ENCODE measurements at places on chromosomes 3 and 15. TPM values are rescaled to one million over a fixed set of nuclear protein-coding genes. Genes with fewer than 3 reads are reported as not detected.

- H3K36me3 ChIP-seq: peaks cover 24% of the 10 kb centered on the region
- no peak for DNase-seq
- no peak overlapping the region for H3K27ac ChIP-seq
- no peaks in the 10 kb centered on the region for H3K27me3 ChIP-seq
- H3K4me1 ChIP-seq: 0 out of 2 replicates have a peak, but pooled peaks cover 3% of the 10 kb centered on the region
Observed at GRCh38 chr3:71109241-71109976, 474.1 kb downstream of the FOXP1 start.

Gene ARHGAP11A
- 94.2 TPM for total RNA-seq

- H3K27ac ChIP-seq: no peak overlapping the region
- no peak overlapping the region for H3K4me3 ChIP-seq
- no peaks in the 10 kb centered on the region for H3K36me3 ChIP-seq
- no peaks in the 10 kb centered on the region for H3K27me3 ChIP-seq
- no peak for DNase-seq
- H3K4me1 ChIP-seq: no peaks in the 10 kb centered on the region
Observed at GRCh38 chr3:143525408-143525807, 322.9 kb downstream of the SLC9A9 start.

- peaks cover 12% of the 10 kb centered on the region for H3K4me1 ChIP-seq
- no peaks in the 10 kb centered on the region for H3K36me3 ChIP-seq
- DNase-seq: no peak
- H3K4me3 ChIP-seq: 0 out of 2 replicates have a peak overlapping the region, but pooled peaks have one; percentile 91
- H3K27ac ChIP-seq: no peak overlapping the region
Observed at GRCh38 chr3:53163444-53164387, 2.7 kb downstream of the PRKCD start.

DNA sequence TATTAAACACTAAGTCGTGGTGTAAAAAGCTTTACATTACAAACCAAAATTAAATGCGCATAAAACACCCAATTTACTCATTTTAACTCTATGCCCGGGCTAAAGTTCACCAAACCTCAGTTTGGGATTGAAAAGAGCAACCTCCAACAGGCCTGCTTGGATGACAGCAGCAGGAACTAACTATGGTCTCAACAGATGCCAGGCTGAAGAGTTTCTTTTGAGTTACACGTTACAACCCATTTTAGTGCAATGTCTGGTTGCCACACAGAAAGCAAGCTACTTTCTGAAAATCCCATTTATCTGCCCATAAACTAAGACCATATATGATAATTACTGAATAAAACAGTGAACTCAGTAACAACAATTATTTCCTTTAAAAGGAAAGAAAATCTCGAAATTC is 2.2 kb downstream of the SATB1 start:
- H3K4me1 ChIP-seq: peaks cover 2% of the 10 kb centered on the region
- peaks cover 10% of the 10 kb centered on the region for H3K36me3 ChIP-seq
- DNase-seq: no peak
- no peak overlapping the region for H3K27ac ChIP-seq

Gene GRK7
- not detected for total RNA-seq

Gene FBXO40
- 0.15 TPM for total RNA-seq

GRCh38 chr15:57911247-57911646 is 154.3 kb downstream of the ALDH1A2 start:
- H3K27me3 ChIP-seq: no peaks in the 10 kb centered on the region
- no peak overlapping the region for H3K27ac ChIP-seq
- no peaks in the 10 kb centered on the region for H3K4me1 ChIP-seq
- no peak overlapping the region for H3K4me3 ChIP-seq

GRCh38 chr15:57651445-57651844 is 55.1 kb upstream of the POLR2M start:
- H3K4me3 ChIP-seq: no peak overlapping the region
- no peaks in the 10 kb centered on the region for H3K4me1 ChIP-seq
- H3K27me3 ChIP-seq: no peaks in the 10 kb centered on the region
- no peaks in the 10 kb centered on the region for H3K36me3 ChIP-seq
- H3K27ac ChIP-seq: no peak overlapping the region

DNA sequence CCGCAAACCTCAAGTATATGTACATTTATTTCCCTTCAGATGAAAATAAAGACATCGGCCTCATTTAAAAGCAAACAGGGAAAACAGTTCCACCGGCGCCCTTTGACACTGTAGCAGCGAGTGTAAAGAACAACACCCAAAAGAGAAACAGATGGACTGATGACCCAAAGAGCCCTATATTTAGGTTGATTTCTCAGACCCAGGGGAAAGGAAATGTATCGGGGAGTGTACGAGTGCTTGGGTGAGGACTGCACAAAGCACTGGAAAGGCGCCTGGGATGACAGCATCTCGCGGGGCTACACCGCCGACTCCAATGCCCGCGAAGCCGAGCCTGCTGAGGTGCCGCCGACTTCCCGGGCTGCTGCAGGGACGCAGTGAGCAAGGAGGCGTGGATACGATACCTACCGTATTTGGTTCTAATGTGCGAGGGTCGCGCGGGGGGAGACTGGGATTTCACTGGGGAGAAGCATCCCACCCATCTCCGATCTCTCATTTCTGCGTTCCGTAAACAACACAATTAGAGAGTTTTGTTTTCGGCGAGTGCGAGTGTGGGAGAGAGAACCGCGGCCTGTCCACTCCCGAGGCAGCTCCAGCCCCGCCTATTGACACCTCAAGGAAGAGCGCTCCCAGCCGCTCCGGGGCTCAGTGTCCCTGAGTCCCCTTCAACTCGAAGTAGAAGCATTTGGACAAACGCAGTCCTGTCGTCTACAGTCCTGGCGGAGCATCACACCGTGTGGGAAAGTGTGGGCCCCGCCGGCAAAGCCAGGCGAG is 2.0 kb downstream of the MECOM start:
- no peak overlapping the region for H3K27ac ChIP-seq
- H3K36me3 ChIP-seq: no peaks in the 10 kb centered on the region
- H3K4me3 ChIP-seq: peak overlapping the region; percentile 90
- peak; percentile 56 for DNase-seq
- peaks cover 7% of the 10 kb centered on the region for H3K4me1 ChIP-seq

DNA sequence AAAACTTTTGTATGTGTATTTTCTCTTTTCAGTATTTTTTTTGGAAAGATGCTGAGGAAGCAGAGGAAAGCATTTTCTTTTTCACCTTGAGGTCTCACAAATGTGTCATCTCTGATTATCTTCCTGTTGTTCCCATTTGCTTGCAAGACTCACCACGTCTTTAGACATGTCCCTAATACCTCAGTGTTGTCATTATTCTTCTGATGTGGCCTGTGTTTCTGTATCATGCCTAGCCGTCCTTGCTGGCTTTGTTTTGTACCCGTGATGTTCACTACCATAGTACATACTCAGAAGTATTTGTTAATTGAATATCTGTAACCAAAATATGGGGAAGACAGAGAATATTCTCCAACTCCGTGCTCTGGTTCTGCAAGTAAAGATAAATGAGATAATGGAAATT is 5.0 kb upstream of the P2RY14 start:
- no peaks in the 10 kb centered on the region for H3K4me1 ChIP-seq
- DNase-seq: no peak
- H3K27ac ChIP-seq: no peak overlapping the region
- H3K27me3 ChIP-seq: no peaks in the 10 kb centered on the region
- no peaks in the 10 kb centered on the region for H3K36me3 ChIP-seq

DNA sequence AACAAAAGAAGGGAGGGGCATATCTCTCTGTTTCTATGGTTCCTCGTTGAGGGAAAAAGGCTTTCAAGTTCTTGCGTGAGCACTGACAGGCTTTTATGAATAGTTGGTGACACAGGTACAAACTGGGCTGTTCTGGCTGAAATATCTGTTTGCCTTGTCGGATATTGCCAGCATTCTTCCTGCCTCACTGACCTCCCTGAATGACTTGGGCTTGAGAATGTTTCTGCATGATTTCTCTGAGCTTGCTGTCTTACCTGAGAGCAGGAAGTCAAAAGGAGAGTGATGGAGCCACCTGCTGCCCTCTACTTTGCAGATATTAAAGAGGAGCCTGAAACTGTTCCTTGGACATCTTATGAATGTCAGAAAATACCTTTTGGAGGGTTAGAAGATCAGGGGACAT is 4.8 kb downstream of the GCNT3 start:
- H3K4me1 ChIP-seq: no peaks in the 10 kb centered on the region
- no peak overlapping the region for H3K27ac ChIP-seq

GRCh38 chr3:161264852-161265251 is 43.7 kb downstream of the NMD3 start:
- H3K36me3 ChIP-seq: peaks cover 39% of the 10 kb centered on the region
- no peak overlapping the region for H3K27ac ChIP-seq
- H3K4me3 ChIP-seq: no peak overlapping the region
- H3K4me1 ChIP-seq: no peaks in the 10 kb centered on the region

DNA sequence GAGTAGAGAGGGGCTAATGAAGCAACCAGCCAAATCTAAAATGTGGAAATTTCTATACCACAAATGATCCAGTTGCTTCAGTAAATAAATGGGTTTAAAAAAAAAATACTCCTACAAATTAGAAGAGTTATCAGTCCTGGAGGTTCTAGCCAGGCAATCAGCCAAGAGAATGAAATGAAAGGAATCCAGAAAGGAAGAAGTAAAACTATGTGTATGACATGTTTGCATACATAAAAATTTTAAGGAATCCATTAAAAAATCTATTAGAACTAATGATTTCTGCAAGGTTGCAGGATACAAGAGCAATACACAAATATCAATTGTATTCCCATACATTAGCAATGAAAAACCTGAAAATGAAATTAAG is 9.6 kb downstream of the MESP2 start:
- H3K4me1 ChIP-seq: peaks cover 6% of the 10 kb centered on the region
- H3K4me3 ChIP-seq: no peak overlapping the region
- H3K27me3 ChIP-seq: no peaks in the 10 kb centered on the region
- no peak for DNase-seq
- peaks cover 4% of the 10 kb centered on the region for H3K36me3 ChIP-seq
- H3K27ac ChIP-seq: no peak overlapping the region

DNA sequence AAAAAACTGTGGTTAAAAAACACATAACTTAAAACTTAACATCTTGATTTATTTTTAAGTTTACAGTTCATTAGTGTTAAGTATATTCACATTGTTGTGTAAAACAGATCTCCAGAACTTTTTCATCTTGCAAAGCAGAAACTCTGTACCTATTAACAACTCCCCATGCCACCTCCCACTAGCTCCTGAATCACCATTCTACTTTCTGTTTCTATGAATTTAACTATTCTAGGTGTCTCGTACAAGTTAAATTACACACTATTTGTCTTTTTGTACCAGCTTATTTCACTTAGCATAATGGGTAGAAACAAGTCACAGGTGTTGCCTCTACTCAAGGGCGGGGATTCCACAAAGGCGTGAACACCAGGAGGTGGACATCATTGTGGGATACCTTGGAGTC is 43.2 kb downstream of the CRTC3 start:
- DNase-seq: no peak
- peaks cover 3% of the 10 kb centered on the region for H3K4me1 ChIP-seq
- no peaks in the 10 kb centered on the region for H3K36me3 ChIP-seq
- H3K27me3 ChIP-seq: no peaks in the 10 kb centered on the region
- no peak overlapping the region for H3K4me3 ChIP-seq

Gene FETUB
- total RNA-seq: not detected

DNA sequence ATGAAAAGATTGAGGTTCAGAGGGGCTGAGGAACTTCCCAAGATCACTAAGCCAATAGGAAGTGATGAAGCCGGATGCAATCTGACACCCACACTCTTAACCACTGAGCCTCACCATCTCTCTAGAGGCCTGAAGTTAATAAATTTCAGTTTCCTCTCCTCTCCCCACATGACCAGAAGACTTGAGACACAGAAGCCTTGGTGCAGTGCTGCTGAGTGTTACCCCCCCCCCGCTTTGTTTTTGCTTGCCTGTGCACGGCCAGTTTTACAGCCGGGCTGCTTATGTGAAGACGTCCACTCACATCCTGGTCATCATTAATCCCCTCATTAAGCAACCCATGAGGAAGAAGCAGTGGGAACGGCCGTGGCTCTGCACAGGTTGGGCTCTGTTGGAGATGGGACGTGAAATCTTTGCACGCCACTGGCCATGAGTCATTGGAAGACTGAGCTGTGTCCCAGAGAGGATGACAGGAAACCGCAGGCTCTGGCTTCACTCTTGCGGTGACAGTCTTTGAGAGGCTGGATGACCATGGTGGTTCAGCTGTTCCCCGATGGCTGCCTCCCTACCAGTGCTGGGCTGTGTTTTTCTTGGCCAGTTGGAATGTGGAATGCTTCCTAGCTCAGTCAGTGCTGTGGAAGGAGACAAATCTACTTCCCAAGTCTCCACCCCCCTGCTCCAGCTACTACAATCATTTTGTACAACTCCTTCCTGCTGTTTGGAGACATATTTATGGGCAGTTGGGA is 232.6 kb upstream of the LRTM1 start:
- no peaks in the 10 kb centered on the region for H3K36me3 ChIP-seq
- DNase-seq: no peak
- no peaks in the 10 kb centered on the region for H3K4me1 ChIP-seq
- H3K27ac ChIP-seq: no peak overlapping the region
- no peak overlapping the region for H3K4me3 ChIP-seq

DNA sequence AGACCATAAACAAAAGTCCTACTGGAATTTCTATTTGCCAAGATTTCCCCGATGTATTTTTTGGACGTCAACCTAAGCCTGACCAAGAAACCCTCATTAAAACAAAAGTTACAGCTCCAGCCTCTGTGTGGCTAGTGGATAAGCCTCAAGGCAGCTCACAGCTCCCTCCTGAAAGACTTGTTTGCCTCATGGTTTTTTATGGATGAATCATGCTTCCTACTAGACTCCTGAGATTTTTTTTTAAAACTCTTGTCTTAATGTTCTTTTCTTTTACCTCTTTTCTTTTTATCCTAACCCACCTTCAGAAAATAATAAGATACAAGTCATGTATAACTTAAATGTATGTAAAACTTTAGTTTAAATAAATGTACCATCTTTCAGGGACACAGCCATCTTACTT is 52.4 kb downstream of the SUCNR1 start:
- H3K4me1 ChIP-seq: no peaks in the 10 kb centered on the region
- no peak overlapping the region for H3K27ac ChIP-seq
- DNase-seq: no peak
- H3K36me3 ChIP-seq: no peaks in the 10 kb centered on the region
- no peaks in the 10 kb centered on the region for H3K27me3 ChIP-seq

- no peaks in the 10 kb centered on the region for H3K36me3 ChIP-seq
- no peak overlapping the region for H3K27ac ChIP-seq
- peaks cover 8% of the 10 kb centered on the region for H3K4me1 ChIP-seq
- no peak overlapping the region for H3K4me3 ChIP-seq
- no peak for DNase-seq
Observed at GRCh38 chr3:34300621-34301020, 502.2 kb downstream of the PDCD6IP start.

DNA sequence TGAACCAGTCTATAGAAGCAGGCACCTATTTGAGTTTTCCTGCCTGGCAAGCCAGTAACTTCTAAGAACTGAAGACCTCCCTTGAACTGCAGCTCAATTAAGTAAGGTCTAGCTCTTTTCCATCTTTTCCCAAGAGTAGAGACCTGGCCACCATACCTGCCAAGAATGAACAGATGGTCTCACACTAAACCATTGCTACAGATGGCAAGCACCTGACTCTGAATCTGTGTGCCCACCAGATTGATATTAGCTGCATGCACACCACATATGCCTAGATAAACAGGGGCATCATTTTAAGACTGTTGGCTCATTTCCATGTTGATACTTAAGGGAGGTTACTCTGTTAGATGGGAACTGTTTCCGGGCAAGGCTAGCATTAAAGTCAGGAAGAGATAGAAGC is 34.8 kb upstream of the GSK3B start:
- H3K4me1 ChIP-seq: no peaks in the 10 kb centered on the region
- no peak overlapping the region for H3K4me3 ChIP-seq
- no peak overlapping the region for H3K27ac ChIP-seq

GRCh38 chr3:56469141-56469540 is 874 bp upstream of the ERC2 start:
- H3K27me3 ChIP-seq: no peaks in the 10 kb centered on the region
- H3K27ac ChIP-seq: no peak overlapping the region
- no peaks in the 10 kb centered on the region for H3K4me1 ChIP-seq
- DNase-seq: no peak

Gene ZNF770
- 111 TPM for total RNA-seq

All from H9 (cell line).